Stimulated activated CD8-positive, alpha-beta memory T cell treated with anti-CD3 and anti-CD28 coated beads, Interleukin-12 subunit alpha, Interleukin-12 subunit beta, amount 100 ng/mL, for 1 hour (primary cell): ENCODE measurements at places on chromosomes 2 and 18.

- peak; percentile 66 for DNase-seq
These were observed 2.1 kb upstream of the CXCR1 start for GRCh38 chr2:218168635-218169462.

DNA sequence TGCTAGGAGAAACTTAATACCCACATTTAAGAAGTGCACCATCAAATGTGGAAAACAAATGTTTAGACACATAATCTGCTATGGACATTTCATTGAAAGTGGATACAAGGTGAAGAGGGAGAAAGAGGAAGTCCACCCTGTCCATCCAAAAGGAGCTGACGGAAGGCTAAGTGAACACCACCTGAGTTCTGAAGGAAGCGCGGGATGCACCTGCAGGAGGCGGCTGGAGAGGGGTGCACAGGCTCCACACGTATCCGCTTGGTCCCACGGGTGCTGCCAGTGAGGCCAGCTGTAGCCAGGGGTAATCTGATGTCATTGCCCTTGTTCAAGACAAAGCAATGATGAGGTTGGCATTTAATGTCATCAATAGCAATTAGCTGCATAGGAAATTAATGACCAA is 75.9 kb upstream of the TMEM18 start:
- no peak for DNase-seq

- DNase-seq: no peak
These were observed 79.8 kb upstream of the RNF152 start for GRCh38 chr18:61972389-61973264.

DNA sequence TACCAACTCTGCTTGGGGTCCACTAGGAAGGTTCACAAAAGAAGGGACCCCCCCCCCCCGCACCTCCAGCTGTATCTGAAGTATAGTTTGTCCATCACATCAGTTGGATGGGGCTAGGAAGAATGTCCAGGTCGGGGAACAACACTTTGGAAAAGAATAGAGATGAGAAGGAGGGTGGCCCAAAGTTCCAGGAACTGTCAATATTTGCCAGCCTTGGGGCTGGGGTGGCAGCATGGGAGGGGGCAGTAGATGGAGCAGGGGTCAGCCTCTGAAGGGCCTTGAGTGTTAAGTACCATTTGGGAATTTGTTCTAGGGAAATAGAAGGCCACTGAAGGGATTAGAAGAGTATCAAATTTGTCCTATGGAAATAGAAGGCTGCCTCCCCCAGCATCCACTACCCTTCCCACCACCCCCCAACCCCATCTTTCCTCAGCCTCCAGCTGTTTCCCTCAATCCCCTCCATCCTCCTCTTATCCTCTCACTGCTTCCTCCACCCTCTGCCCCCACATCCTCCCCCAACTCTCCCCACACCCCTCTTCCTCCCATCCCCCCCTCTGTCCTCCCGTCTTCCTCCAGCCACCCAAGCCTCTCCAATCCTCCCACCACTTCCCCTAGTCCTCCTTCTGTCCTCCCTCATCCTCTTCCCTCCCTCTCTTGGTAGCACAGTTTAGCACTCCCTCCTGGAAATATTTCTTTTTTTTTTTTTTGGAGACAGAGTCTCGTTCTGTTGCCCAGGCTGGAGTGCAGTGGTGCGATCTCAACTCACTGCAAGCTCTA is 2.0 kb upstream of the KIDINS220 start:
- no peak for DNase-seq

DNA sequence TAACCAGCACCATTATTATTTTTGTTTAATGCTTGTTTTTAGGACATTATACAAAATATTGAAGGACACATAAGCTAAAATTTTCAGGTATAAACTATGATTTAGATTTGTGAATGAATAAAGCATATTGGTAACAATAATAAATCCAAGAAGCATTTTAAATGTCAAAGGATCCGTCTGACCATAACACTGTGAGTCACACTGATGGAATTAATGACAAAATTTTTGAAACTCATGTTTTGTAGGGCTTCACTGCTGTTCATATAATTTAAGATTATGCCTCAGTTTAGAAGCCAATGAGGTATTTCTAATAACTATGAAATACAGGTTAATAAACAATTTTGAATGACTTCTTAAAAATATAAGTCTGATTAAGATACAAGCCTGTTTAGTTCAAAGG is 124.6 kb downstream of the TMEFF2 start:
- no peak for DNase-seq

- DNase-seq: no peak
These were observed 153.7 kb upstream of the SMAD2 start for GRCh38 chr18:48084041-48084757.

- no peak for DNase-seq
These were observed 286.0 kb downstream of the ZEB2 start for GRCh38 chr2:144233733-144234541.

- no peak for DNase-seq
These were observed 23.7 kb downstream of the CYP27A1 start for GRCh38 chr2:218805627-218806026.

DNA sequence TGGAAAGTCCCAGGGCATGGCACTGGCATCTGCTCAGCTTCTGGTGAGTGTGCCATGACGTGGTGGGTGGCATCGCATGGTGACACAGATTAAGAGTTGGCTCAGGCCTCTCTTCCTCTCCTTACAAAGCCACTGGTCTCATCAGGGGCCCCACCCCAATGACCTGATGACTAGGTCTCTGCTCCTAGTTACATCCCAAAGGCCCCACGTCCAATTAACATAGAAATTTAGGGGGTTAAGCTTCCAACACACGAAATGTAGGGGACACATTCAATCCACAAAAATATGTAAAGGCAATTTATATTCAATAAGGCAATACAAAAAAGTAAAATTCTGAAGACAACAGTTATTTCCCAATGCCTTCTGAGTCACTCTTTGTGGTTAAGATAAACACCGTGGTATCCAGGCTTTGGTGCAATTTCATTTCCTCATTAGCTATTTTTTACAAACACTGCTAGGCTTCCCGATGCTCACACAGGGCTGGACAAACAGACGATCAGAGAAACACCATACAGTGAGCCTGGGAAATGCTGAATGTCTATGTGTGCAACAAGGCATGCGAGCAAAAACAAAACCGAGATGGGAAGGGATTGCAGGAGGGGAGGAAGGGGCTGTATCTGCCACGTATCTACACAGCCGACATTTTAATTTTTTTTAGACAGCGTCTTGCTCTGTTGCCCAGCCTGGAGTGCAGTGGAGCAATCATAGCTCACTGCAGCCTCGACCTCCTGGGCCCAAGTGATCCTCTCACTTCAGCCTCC is 67.2 kb downstream of the MBP start:
- DNase-seq: no peak

DNA sequence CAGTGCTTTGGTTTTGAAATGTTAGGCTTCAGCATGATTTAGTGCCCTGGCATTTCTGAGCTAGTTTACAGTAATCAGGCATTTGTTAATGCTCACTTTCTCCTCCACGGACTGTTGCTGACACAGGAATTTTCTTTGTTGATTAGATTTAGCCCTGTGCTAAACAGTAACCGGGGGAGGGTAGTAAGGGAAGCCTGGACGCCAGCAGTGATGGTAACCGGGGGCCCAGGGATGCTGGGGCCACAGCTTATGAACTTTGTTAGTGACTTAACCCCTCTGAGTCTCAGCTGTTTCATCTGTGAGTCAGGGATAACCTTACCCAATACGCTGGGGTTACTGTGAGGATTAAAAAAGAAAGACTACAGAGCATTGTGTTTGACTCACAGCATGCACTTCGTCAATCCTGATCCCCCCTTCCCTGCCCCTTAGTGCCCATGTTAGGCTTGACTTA is 33.5 kb downstream of the KLHL29 start:
- DNase-seq: no peak

DNA sequence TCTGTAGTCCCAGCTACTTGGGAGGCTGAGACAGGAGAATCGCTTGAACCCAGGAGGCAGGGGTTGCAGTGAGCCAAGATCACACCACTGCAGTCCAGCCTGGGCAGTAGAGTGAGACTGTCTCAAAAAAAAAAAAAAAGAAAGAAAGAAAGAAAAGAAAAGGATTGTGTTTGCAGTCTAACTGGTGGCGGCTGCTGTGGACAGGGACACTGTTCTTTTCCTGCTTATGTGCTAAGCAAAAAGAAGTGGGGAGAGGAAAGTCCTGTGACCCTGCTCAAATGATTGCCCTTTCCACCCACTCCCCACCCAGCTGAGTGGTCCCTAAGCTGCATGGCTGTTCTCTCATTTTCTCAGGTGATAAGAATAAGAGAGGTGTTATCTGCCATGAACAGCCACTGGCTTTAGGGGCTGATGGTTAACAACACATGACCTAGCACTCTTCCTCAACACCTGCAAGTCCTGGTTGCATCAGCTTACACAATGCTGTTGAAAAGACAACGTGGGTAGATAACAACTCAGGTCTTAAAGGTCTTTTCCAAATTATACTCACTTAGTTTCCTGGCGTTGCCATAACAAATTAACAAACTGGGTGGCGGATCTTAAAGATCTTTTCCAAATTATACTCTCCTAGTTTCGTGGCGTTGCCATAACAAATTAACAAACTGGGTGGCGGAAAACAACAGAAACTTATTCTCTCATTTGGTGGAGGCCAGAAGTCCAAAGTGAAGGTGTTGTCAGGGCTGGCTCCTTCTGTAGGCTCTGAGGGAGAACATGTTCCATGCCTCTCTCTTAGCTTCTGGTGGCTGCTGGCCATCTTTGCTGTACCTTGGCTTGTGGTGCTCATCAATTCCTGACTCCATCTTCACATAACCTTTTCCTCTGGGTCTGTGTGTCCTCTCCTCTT is 90.3 kb upstream of the RTN4 start:
- no peak for DNase-seq

DNA sequence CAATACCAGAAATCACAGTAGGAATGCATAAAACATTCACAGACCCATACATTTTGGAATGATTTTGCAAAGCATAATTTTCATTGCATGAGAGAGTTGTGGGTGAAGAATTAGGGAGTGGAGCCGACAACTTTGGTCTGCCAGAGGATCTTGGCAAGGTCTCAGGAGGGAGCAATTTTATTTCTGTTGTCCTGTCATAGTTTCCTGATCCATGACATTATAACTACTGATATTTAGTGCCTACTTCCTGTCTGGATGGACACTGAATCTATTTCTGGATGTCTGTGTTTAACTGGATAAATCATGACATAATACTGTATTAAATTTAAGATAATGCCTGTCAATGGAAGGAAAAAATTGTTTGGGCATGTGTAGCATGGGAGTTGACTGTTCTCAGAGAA is 2.4 kb downstream of the ITGA4 start:
- DNase-seq: no peak

GRCh38 chr18:11004951-11005350 is 144.4 kb downstream of the PIEZO2 start:
- DNase-seq: no peak

DNA sequence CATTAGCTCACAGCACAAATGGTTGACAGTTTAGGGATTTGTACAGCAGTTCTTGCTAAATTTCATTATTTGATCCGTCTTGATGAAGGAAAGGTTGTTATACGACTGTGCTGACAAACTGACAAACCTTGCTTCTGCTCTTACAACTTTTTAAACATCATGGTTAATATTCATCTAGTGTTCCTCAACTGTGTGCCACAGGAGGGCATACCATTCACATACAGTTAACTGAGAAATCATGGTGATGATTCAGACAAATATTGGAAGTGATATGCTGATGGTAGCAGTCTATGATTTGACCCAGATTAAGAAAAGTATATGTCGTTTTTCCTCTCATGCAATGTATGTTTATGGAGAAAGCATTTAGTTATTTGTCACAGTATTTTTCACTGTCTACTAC is 129.8 kb upstream of the FSIP2 start:
- DNase-seq: no peak
